ENCODE measurements at places on chromosomes 5 and 9.

GRCh38 chr5:111922344-111922743, 165.3 kb upstream of the NREP start:
- DNase-seq, result no peak

DNA sequence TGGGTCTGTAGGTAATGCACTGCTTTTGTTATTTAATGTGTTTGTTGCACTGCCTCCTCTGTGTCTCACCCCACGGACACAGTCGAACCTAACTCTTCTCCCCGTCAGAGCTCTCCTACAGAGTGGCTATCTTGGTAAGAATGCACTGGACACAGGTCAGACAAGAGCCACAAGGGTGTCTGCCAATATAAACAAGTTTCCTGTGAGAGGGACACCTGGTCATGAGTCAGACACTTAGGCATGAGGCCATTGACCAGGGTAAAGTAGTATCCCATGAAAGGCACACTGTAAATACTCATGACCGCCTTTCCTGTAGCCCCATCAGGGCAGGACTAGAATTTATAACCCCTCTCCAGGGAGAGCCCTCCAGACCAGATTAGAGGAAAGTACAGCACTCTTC, 115.5 kb downstream of the SLC12A2 start:
- no peak for DNase-seq

DNA sequence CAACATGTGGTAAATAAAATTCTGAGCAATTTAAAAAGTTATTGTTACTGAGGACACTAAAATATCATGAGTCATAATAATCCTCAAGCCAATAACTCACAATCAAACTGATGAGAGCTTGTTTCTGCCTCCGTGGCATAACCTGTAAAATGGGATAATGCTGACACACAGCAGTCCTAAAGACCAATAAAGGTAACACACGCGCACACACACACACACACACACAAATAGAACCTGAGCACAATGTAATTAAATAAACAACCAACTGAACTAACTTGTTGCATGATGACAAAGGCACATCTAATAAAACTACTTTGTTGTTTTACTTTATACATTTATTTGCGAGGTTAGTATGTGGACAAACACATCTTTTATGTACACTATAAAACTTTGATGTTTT, 358.2 kb downstream of the BNC2 start:
- DNase-seq, result no peak

DNA sequence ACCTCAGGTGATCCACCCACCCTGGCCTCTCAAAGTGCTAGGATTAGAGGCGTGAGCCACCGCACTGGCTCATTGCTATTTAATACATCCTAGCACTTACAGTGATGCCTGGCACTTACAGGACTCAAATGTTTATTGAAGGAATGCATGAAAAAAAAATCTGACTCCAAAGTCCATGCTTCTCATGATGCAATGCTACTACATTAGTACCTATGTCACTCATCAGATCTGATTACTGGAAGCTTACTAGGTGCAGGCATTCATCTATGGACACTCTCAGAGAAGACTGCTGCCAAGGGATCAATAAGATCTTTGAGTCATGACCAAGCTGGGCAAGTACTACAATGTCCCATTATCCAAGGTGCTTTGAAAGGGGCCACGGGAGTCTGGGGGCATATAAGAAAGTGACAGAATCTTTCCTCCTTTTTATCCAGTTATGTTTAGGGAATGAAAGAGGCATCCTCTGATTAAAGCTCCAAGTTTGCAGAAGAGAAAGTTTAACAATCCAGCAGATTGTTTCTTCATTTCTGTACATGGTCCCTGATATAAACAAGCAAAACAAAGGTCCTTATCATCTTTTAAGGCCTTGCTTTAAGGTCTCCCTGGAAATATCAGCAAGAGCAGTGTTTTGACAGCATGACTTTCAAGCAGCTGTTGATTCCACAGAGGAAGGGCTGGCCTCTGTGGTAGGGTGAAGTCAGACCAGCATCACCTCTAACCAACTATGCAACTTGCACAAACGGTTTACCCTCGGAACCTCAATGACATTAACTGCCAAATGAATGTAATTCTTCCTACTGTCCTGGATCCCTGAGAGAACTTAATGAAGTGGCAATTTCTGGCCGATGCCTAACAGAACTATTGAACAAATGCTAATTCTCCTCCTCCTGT, 35.9 kb downstream of the ARPC5L start:
- no peak for DNase-seq

GRCh38 chr5:115873392-115873791, 31.7 kb downstream of the AP3S1 start:
- DNase-seq, result no peak

Measured in activated CD8-positive, alpha-beta memory T cell treated with anti-CD3 and anti-CD28 coated beads for 4 hours (primary cell).